GM04504 (cell line): ENCODE measurements at places on chromosomes 3 and 15.
A peak's percentile ranks its signal among the peaks of the same experiment; 100 is the strongest.

DNA sequence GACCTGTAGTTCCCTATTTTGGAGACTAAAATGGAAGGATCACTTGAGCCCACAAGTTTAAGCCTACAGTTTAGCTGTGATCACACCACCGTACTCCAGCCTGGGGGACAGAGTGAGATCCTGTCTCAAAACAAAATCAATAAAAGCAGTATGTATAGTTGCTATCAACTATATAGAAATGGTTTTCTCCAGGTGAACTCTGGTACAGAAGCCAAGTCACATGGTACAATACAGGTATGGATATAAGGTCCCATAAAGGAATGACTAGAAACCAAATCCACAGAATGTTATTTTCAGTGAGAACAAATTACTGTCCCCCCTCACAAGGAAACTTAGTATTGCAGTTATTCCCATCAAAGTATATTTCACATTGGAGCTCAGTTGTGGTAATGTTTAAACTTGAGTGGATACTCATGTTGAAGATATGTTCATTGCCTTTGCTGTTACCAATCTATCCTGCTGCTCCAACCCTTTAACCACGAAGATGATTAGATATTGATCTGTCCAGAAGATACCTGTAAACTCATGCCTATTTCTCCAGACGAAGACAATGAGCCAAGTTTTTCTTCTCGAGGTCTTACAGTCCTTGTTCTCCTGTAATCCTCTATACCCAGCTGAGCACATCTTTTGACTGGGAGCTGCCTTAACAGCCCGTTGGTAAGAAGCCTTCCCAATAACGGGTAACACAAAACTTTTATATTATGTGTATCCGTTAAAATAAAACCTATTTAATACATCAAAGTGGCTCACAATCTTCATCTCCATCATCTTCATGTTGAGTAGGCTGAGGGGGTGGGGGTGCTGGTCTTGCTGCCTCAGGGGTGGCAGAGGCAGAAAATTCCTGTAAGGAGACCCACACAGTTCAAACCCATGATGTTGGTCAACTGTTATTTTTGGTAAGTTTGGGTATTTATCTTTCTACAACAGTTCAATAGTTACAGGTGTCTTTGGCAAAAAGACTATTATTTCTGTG, 24.6 kb downstream of the TRA2B start:
- no peak for DNase-seq

GRCh38 chr3:139264375-139264774, 79.4 kb upstream of the MRPS22 start:
- DNase-seq = no peak

DNA sequence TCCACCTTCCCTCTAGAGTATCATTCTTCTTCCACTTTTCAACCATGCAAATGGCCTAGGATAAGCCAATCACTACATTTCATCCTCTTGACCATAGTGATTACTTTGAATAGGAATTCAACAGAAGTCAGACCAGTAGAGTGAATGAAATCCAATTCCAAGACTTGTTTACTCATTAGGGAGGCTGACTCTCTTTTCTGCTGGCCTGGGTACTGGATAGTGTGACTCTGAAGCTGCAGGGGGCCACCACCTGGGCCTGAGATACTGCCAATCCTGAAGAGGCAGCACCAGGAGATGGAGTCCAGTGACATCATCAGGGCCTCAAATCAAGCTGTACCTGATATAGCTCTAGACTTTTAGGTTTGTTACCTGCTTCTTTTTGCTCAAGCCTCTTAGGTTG, 7.0 kb upstream of the FSTL1 start:
- DNase-seq = no peak

DNA sequence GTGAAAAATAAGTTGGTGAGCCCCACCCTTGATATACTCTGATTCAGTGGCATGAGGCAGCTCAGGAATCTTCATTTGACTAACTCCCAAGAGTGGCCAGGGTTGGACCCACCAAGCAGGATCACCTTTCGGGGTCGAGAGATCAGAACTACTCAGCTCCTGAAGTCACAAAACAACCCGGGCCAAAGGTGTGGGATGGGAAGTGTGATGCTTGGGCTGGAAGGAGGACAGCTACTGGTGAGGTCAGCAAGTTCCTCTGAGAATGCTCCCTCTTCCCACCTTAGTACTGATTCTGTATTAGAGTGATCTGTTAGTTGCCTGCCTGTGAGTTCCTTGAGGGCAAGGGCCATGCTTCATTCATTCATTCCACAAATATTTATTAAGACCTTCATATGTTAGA, 15.1 kb downstream of the ESYT3 start:
- DNase-seq = no peak

GRCh38 chr3:188051801-188052168, 102.2 kb upstream of the LPP start:
- DNase-seq = no peak

DNA sequence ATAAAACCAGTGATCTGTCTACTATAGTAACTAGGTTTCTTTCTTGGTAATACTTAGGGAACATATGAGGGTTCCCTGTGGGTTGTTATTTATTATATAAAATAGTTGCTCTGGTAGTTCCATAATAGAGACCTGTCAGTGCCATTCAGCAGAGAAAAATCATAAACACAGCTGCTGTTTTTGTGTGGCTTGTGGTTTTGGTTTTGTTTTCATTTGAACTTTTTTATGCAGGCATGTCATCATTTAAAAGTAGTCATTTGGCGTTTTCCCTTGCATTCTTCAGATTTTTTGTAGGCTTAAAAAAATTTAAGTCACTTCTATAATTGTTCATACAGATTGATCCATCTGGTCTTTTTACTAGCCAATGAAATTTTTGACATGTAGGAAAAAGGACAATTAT, 47.9 kb downstream of the PIK3CA start:
- DNase-seq = peak; percentile 37

DNA sequence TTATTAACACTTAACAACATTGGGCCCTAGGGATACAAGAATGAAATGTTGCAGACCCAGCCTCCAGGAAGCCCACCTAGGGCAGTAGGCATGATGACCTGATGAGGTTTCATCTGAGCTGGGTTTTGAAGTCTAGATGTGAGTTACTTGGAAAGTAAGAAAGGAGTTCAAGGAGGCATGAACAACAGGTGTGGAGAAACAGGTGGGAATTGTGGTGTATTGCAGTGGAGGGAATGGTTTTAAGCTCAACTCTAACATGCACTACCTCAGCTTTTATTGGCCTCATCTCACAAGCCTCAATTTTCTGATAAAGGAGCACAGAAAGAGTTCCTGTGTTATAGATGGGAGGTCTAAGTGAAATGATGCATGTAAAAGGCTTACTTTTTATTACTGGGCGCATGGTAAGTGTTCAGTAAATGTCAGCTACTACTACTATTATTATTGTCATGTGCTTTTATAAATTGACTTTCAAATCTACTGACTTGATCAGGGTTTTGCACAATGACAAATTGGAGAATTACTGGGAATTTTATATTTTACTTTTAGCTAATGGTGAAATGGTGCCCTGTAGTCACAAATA, 19.3 kb downstream of the SCAANT1 start:
- DNase-seq = no peak

DNA sequence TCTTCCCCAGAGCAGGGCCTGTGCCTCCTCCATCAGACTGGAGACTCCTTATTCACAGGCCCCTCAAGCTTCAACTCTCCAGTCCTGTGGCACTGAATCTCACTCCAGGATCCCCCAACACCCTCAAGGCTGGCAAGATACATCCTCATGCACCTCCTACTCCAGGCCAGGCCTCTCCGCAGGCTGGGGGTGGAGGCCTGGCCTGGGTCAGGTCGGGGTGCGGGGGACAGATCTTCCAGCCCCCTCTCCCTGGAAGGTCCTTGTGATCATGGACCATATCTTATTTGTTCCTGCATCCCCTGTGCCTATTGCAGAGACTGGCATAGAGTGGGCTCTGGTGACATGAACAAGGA, 147.3 kb downstream of the SMAD6 start:
- no peak for DNase-seq

DNA sequence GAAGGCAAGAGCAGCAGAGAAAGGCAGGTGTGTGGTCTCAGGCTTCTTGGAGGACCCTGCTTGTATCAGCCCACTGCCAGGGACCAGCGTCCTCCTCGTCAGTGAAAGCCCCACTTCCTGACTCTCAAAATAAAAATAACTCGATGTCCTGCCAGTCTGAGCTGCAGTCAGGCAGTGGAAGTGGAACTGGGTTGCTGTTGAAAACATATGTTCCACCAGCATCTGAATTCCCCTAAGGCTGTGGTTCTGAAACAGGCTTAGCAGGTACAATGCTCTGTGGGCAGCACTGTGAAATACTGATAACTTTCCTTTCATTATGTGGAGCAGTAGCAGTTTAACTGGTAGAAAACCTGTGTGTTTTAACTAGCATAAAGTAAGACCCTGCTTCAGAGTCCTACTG, 121.6 kb upstream of the EIF1B start:
- no peak for DNase-seq

DNA sequence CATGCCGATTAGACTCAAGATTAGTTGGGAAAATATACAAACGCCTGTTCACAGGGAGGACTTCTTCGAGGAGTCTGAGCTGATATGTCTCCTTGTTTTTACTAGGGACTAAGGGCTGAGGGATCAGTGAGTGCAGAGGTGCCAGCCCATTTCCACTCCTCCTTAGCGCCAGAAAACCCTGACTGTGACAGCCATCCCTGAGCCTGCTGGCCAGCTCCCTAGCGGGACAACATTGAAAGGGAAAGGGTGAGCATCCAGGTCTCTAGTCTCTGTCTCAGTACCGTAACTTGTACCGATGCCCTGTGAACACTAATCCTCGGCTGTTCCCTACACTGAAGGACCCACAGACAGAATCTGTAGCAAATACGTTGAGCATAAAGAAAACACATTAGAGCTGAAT, 243.4 kb downstream of the WNT5A start:
- DNase-seq = no peak

DNA sequence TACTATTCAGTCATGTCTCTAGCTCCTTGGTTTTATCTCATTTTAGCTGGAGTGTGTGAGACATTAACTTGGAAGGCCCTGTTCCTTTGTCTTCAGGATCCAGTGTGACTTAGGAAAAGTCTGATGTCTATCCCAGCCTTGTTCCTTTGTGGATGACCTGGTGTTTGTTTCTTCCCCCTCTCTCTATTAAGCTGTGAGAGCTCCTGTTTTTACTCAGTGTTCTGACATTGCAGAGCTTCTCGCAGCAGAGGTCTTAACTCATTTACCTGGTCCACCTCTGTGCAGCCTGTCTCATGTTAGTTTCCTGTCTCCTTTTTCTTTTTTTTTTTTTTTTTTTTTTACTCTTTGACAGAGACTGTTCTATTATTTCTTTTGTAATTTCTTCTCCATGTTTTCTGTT, 43.1 kb downstream of the KLF13 start:
- no peak for DNase-seq

DNA sequence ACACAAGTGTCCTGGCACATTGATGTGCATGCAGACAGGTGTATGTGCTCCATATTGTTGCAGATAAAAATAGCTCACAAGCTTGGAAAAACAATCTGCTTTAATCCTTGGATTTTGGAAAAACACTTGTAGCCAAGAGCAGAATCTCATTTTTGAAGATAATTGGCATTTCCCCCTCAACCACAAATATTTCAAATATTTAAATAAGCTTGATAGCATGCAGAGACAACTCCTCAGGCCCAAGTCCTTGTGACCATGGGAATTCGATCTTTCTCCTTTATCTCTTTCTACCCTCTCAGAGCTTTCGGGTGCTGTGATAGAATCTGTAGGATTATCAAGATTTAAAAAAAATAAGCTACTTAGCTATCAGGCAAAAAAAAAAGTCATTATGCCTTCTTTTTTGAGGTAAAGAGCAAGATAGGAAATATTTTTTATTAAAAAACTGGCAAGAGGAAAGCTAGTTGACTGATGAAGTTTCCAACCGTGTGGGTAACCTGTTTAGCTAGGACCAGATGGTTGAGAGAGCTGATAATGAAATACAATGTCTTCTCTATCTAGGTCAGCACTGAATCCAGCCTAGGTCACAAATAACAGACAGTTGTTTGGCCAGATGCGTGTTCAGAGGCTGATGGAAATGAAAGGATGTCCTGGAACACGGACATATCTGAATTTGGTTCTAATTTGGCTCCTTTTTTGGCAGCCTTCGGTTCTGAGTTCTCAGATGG, 54.9 kb upstream of the SNRK start:
- no peak for DNase-seq
